Urinary bladder (tissue), 4 donors: ENCODE measurements at places on chromosomes 6 and 20. TPM values are rescaled to one million over a fixed set of nuclear protein-coding genes. Genes with fewer than 3 reads are reported as not detected.

ZNF318 gene
- 10.1 TPM for polyA plus RNA-seq

- DNase-seq: no peak
Observed at GRCh38 chr6:166636191-166636933, 9.3 kb upstream of the RPS6KA2 start.

- no peak for DNase-seq
Observed at GRCh38 chr20:57069442-57069841, 197.0 kb downstream of the BMP7 start.

MDFI gene
- polyA plus RNA-seq: 20.6 TPM

DNA sequence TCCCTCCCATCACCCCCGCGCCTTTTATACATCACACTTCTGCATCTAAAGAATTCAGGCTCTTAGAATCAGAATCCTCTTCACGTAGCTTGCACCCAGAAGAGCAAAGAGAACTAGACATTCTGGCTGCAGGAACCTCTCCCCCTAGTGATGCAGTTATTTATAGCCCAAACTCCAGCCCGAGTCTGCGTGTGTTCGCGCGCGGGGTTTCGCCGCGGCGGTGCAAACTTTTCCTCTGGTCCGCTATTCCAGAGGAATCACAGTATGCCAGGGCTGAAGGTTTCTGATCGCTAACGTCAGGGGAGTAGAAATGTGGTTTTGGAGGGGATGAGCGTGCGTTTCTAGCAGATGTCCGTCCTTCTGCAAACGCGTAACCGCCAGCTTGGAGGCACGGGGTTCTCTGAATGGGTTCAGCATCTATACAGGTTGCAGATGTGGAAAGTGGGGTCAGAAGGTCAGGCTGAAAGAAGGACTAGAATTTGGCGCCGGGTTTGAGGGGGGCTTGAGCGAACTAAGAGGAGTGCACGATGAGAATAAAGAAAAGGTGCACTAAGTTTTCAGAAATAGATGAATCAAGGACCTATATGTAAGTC is 1.8 kb downstream of the EPHA7 start:
- DNase-seq: no peak

- no peak for DNase-seq
Observed at GRCh38 chr6:128487055-128487454, 33.3 kb downstream of the PTPRK start.

DNA sequence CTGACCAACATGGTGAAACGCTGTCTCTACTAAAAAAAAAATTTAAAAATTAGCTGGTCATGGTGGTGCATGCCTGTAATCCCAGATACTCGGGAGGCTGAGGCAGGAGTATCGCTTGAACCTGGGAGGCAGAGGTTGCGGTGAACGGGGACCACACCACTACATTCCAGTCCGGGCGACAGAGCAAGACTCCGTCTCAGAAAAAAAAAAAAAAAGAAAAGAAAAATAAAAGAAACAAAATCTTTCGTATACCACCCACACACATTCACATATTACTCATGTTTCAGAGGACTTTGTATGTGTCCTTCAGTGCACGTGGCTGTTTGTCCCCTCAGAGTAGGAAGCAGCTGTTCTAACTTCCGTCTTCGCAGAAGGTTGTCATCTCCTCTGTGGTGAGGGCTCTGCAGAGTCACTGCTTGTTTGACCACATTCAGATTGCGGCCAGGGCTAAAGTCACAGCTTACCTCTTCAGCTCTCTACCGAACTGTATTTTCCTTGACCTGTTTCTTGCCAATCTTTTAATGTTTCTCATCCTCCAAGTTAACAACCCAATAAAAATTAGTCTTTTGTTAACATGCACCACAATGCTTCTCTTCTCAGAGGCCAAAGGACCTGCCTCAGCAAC is 36.6 kb upstream of the HIVEP1 start:
- DNase-seq: no peak

GRCh38 chr20:36631646-36632045 is 14.3 kb downstream of the SLA2 start:
- no peak for DNase-seq

DNA sequence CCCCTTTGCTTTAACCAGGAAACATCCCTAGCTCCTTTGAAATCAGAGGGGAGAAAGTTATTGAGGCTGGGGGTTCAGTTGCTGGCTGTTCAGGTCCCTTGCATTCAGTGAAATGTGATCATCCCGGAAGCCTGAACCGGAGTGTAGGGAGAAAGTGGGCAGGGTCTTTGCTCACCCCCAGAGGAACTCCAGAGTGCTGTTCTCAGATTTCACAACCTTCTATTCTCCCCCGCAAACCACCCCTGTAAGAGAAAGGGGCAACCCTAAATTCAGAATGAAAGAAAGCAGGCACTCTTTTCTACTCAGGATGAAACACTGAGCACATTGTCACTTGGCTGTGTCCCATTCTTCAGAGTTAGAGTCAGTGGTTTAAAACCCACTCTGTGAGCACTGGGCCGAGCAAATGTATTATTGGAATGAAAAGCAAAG is 139.8 kb downstream of the KHDC1L start:
- DNase-seq: no peak

FAM184A gene
- polyA plus RNA-seq: 2.3 TPM

SEMG2 gene
- not detected for polyA plus RNA-seq

DNA sequence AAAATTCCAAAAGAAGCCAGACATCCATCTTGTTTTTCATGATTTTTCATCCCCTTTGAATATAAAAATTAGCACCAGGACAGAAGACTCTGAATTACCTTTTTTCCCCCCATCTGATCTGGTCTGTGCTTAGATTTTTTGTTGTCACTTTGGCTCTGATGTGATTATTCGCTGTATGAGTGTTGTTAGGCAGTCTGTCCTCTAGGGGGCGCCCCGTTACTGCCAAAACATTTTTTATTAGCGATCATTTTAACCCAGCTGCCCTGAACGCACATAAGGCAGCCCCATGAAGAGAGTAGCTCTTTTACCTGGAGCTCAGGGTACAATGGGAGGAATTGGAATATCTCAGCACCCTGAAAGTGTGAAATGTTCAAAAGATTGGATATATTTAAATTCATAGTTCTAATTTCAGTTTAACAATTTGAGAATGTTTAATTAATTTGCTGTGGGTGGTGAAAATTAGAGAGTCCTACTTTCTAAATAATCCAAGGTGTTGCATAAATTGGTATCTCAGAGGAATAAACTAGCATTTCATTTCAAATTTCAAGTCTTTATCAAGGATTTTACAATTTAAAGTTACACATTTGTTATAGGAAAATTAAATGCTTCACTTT is 60.8 kb downstream of the PRPH2 start:
- DNase-seq: peak; percentile 48

DNA sequence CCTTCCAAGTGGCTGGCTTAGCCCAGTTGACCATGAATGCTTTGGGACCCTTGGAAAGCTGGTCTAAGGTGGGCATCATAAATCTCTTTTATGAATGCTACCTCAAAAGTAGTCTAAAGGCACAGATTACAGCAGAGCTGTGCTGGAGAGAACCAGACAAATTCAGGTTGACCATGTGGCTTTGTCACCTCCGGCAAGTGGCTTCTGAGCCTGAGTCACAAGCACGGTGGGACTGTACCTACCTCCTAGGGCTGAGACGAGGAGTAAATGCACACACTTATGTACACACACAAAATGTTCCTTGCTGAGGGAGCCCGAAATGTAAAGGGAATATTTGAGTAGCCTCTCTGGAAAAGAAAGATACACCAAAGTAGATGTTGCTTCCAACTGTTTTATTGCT is 155.9 kb downstream of the NFATC2 start:
- DNase-seq: no peak

DNA sequence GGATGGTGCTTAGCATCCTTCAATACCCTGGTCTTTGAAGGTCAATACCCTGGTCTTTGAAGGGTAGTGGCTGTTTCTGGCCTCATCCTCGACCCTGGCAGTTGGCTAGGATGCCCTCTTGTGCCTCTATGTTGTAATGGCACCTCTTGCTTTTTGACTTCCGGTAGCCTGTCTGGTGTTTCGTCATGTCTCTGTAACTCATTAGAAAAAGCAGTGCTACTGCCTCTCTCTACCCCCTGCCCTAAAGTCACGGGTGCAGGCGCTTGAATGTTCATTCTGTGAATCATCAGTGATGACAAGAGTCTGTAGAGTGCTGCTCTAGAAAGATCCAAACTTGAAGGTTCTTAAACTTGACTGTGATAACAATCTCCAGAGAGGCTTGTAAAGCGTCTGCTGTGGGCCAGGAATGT is 28.3 kb downstream of the RSPO4 start:
- DNase-seq: no peak

FAM110A gene
- 6.9 TPM for polyA plus RNA-seq

HSP90AB1 gene
- polyA plus RNA-seq: 600 TPM

GRCh38 chr20:2280082-2280481 is 15.7 kb upstream of the TGM3 start:
- DNase-seq: no peak

DNA sequence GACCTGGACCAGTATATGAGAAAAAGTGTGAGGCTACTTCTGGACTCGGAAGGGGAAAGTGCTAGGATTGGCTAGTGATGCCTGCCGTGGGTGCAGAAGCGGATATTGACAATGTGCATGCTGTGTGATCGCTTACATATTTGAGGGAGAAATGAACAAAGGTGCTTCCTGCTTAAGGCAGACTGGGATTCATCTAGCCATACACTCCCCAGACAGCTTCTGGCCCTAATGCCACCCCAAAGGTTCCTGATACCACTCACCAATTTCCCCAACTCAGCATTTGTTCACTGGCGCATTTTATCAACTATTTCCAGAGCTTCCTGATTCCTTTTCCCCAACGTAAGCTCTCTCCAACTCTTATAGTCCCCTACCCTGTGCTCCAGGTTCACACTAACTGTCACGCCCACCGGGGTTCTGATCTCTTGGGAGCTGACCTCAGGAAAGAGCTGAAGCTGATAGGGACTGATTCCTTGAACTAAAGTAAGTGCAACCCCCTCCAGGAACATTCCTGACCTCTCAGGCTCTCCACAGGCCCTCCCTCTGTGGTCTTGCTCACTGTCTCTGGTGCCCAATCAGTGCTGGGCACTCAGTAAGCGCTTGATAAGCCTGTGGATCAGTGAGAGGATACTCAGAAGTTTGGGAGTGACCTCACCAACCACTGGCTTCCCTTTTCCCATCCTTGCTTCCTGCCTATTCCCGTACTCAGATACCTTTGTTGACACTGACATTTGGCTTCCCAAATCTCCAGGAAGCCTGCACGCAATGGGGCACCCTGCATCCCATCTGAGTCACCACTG is 73.3 kb downstream of the MRPL14 start:
- DNase-seq: no peak

TRIM10 gene
- polyA plus RNA-seq: not detected

- DNase-seq: no peak
Observed at GRCh38 chr6:155054491-155055250, 59.6 kb downstream of the TIAM2 start.

DNA sequence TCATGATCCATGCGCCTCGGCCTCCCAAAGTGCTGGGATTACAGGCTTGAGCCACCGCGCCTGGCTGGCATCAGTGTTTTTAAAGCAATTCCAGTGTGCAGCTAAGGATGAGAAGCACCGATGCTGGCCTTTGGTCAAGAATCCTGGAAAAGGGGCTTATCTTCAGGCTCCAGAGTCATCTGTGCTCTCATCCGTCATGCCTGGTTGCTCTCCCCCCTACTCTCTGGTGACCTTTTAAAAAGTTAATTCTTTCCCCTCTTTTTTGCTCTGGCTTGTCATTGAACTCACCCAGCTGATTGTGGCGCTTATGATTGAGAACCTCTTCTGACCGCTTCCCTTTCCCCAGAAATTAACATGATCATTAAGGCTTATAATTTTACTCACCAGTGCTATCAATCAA is 28.7 kb downstream of the NR2E1 start:
- DNase-seq: no peak

HINT3 gene
- 25.5 TPM for polyA plus RNA-seq

RAMACL gene
- polyA plus RNA-seq: 0.37 TPM

DNA sequence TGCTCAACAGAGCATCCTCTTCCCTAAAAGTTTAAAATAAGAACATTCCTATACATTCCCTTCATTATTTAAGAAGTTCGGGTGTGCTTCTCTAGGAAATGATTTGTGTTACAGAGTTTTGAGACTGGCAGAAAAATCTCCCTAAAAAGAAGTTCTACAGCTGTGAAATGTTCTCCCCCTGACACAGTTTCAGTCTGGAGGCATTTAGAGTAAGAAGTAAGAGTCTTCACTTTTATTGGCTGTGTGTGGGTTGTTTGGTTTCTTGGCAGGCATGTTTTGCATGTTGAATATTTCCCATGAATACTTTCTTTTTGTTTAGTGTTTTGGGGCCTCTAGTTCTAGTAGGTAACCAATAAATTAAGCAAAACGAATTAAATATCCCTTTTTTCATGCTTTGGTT is 195.9 kb downstream of the TENT5A start:
- DNase-seq: peak; percentile 50

- DNase-seq: no peak
Observed at GRCh38 chr6:4941782-4942672, 61.8 kb downstream of the RPP40 start.

DNA sequence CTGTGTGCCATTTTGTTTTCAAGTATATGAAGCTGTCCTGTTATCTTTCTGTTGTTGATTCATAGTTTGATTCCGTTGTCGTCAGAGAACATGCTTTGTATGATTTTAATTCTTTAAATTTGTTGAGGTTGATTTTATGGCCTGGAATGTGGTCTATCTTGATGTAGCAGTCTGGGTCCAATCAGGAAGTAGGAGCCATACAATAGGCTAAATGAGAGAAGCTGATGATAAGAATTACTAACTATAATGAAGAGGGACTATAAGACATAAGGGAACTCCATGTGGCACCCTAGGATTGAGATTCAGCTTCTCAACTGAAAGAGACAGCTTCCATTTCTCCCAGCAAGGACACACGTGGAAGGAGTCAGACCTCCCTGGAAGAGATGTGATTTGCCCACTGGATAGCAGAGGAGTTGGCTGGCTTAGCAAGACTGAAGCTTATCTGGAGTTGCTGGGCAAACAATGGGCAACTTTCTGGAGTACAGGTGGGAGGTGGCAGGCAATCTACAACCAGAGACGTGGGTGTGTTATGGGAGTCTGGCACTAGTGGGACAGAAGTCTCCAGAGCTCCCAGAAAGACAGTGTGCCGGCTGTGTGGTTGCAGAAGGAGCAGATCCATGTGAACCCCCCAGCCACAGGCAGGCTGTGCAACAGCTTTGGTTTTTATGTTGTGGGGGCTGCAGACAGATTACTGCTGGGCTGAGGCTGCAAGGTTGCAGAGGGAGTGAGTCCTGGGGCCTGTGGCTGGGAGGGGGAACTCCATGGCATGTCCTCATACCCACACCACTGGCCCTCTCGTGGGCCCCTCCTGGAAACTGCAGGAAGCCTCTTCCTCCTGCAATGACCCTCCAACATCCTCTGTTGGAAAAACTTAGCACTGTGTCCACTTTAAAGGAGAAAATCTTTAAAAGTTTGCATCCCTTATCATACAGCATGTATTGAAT is 7.1 kb downstream of the ZNF831 start:
- no peak for DNase-seq

DNA sequence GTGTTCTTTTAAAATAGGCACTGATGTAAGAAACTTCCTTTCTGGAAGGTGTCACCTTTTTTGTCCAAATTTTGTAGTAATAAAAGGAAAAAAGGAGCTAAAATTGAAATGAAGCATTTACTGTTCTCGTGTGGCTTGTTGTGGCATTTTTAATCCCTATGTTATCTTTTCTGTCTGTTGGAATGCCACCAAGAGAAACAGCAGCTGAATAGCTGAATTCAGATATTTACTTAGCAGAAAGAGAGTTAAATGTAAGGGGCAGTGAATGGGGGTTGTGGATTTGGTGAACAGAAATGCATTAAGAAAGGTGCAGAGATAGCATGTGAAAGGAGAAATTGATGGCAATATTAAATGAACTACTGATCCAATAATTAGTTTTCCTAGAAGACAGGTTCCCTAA is 573.6 kb upstream of the EPHA7 start:
- DNase-seq: no peak

MYBL2 gene
- polyA plus RNA-seq: 0.38 TPM

SLC35F1 gene
- 0.92 TPM for polyA plus RNA-seq
